GM12864 (cell line): ENCODE measurements at places on chromosomes 5 and 9.

DNA sequence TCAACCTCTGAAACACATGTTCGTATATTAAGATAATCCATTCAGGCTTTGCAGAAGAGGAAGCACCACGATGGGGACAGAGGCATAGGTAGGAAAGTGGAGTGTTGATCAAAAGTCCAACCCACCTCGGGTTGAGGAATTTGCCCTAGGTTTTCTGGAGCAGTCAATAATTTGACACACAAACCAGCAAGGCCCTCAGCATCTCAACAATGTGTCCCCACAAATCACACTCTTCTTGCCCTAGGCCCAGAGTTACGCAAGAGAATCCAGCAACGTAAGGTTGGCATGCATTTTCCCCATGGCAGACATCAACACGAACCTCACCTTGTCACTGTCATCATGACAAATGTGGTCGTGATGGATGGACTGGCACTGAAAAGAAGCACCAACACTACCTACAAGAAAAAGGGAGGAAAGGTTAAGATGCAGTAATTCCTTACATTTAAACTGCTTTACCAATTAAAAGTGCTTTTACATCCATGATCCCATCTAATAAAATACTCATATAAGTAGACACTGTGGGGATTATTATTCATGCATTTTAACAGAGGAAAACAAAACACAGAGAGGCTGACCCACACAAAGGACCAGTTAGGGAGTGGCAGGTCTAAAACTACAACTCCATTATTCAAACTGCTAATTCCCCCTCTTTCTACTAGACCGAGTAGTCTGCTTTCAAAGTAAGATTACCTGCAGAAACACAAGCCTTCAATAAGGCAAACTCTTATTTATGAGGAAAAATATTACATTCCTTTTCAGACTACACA is 24.4 kb upstream of the RNF38 start:
- no peak for DNase-seq

- no peak for DNase-seq
These were observed 268.2 kb downstream of the HSPA4 start for GRCh38 chr5:133319905-133320520.

DNA sequence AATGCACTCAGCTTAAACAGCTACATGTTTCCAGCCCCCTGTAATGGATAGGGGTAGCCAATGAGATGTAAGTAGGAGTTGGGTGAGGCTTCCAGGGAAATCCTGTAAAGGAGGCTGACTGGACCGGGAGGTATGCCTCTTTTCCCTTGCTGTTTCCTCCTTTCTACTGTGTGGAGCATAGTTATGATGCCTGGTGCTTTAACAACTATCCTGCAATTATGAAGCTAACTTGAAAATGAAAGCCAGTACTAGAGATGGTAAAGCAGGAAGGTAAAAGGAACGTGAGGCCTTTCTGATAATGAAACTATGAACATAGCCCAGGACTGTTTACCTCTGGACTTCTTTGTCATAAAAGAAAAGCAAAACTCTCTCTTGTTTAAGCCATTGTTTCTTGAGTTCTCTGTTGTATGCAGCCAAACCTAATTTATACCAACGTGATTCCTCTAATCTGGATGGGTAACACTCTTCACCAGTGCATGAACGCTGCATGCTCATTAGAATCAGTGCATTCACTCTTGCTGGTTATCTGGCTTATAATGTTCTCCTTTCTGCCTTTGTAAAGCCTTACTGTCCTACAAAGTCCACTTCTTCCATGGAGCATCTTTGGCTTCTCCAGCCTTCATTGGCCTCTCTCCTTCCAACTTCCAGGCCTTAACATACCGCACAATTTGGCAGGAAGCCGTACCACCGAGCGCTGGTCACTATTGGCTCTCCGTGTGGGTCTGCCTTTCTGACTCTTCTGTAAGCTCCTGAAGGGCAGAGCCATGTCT is 8.3 kb upstream of the ARHGEF28 start:
- peak; percentile 12 for DNase-seq

DNA sequence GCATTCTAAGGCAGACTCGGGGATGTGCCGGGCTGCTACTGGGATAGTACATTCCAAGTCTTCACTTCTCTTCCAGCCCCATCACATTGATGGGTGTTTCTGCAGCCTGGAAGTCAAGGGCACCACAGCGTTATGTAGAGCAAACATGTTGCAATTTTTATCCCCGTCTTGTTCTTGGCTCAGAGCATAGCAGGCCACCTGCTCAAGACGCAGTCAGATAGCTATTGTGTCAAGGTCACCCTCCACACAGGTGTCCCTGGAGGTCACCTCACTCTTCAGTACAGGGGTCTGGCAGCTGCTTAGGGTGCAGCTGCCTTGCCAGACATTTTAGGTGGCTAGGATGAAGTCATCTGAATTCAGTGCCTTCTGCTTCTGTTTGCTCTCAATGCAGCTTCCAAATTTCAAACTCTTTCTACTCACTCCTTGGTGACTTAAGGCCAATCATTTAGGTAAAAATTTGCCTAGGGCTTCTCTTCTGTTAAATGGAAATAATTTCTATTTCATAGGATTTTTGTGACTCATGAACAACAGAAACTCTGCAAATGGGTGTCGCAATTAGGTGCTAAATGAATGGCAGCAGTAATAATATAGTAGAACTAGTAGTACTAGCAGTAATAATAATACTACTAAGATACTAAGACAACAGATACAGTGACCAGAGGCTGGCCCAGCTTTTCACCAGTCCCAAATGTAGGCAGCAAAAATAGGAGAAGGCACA is 24.3 kb downstream of the KCNV2 start:
- no peak for DNase-seq

- DNase-seq: no peak
These were observed 135.0 kb upstream of the DAP start for GRCh38 chr5:10896016-10896415.

DNA sequence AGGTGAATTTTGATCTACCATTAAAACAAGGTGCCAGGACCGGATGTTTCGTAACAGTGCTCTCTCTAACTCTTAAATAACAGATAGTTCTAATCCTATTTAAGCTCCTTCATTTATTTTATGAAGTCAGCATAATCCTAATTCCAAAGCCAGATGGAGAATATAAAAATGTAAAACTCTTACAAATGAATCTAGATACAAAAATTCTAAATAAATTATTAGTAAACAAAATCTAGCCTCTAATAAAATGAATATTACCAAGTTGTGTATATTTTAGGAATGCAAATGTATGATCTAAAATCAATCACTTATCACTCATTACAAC is 32.4 kb upstream of the IL33 start:
- no peak for DNase-seq

GRCh38 chr5:169742771-169743296 is 105.8 kb downstream of the DOCK2 start:
- no peak for DNase-seq

GRCh38 chr5:35263266-35263877 is 33.1 kb upstream of the PRLR start:
- no peak for DNase-seq

GRCh38 chr5:172870291-172870714 is 36.3 kb downstream of the ERGIC1 start:
- DNase-seq: no peak

- no peak for DNase-seq
These were observed 6.5 kb downstream of the RPS6 start for GRCh38 chr9:19373527-19373926.

DNA sequence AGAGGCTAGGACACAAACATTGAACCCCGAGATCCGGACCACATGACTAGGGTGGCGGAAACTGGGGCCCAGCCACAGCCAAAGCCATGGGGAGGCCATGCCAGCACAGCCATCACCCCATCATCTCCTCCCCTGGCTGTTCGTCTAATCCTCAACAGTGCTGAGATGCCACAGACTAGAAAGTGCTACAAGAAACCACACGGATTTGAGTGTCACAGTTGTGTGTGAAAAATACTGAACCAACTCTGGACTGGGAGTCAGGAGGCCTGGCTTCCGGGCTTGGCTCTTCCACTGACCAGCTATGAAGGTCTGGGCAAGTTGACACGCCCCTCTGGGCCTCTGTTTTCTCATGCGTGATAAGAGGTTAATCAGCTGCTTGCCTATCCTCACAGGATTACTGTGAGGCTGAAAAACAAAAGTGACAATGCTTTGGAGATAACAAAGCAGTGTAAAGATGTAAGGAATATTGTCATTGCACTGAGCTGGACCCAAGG is 38.8 kb upstream of the SHB start:
- no peak for DNase-seq

- no peak for DNase-seq
These were observed 432.5 kb upstream of the MEF2C start for GRCh38 chr5:89315286-89316100.

DNA sequence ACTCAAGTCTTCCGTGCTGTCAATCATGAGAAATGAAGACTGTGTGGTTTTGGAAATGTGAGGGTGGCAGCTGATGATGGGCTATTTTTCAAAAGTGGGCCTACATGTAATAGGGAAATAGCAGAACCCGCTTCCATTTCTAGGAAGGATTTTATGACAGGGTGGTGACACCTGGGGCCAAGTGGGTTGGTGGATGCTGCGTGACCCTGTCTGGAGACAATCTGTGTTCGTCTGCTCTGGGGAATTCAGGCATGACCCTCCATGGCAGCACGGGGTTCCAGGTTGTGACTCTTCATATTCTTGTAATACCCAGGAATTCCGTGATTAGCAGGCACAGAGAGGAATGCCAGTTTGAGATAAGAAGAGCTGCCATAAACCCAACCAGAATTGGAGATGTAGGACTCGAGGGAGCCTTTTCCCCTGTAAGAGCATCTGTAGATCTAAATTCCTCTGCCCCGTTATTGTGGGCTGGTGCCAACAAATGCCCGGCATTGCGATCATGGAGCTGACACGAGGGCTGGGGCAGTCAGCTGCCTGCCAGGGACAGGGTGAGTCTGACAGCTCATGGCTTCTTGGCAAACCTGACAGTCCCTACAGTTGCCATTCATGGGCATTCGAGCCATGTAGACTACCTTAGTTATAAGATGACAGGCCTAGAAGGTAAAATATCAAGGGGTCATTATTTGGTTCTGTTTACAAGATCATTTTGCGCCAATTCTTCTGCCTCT is 279.7 kb downstream of the GADD45G start:
- no peak for DNase-seq

DNA sequence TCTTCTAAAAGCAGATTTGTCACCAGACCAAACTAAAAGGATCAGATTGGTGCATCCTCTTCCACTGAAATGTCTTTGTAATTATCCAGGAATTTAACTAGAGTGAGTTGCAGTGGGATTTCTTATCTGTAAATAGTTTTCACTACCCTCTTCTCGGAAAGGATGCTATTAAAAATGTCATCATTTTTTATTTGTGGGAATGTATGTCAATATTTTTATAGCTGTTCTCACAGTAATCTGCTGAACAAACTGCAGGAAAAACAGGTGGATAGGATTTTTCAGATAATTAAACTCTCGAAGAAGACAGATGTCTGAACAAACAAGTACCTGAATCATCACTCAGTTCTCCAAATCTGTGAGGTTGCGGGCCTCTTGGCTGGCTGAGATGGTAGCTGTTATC is 62.7 kb downstream of the RAB14 start:
- DNase-seq: no peak

- DNase-seq: no peak
These were observed 88.1 kb downstream of the S1PR3 start for GRCh38 chr9:89079391-89079790.

DNA sequence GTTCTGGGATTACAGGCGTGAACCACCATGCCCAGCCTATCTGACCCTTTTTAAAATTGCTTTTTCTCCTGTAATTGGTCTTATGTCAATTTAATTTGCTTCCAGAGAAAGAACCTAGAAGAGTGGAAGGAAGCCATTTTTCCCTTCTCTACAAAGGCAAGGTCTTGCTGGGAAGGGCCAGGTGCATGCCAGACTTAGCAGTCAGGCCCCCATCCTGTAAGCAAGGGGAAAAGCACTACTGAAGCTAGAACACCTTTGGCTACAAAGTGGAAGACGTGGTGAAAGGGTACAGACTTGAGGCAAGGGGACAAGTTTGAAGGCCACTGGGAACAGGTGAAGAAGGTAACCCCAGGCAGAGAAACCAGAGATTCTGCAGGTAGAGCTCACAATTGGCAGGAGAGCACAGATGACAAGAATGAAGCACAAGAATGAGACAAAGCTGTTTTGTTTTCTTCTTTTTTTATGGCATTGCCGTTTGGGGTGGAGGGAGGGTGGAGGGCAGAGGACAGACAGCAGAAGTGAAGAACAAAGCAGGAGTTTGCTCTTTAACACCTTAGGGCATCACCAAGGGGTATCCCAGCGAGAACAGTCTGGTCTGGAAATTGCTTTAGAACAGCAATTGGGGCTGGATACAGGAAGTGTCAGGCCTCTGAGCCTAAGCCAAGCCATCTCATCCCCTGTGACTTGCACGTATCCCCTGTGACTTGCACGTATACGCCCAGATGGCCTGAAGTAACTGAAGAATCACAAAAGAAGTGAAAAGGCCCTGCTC is 72.9 kb downstream of the SERINC5 start:
- DNase-seq: no peak

- no peak for DNase-seq
These were observed 392.1 kb downstream of the DTWD2 start for GRCh38 chr5:118596255-118596654.

DNA sequence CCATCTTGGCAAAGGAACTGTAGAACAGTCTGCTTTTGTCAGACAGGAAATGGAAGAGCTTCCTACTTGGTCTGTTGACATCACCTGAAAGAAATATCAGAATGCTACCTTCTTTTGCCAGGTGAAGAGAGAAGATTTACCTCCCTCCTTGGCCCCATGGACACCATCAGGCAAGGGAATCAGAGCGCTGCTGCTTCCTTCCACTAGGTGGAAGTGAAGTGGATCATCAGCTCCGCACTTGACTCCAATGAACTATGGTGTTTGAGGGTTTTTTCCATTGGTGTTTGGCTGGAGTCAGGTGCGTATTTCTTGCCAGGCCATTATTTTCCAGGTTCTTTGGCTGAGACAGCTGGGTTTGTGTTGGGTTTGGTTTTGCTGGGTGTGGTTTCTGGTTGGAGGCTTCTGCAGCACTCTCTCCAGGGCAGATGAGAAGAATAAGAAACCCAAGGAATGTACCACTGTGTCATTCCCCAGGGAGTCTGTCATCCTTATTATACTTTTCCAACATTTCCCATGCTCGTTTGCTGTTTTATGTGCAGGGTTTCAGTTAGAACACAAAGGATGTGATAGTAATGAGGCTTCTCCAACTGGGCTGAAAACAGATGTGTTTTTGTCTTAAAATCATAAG is 12.4 kb downstream of the SPATA31E1 start:
- DNase-seq: no peak

DNA sequence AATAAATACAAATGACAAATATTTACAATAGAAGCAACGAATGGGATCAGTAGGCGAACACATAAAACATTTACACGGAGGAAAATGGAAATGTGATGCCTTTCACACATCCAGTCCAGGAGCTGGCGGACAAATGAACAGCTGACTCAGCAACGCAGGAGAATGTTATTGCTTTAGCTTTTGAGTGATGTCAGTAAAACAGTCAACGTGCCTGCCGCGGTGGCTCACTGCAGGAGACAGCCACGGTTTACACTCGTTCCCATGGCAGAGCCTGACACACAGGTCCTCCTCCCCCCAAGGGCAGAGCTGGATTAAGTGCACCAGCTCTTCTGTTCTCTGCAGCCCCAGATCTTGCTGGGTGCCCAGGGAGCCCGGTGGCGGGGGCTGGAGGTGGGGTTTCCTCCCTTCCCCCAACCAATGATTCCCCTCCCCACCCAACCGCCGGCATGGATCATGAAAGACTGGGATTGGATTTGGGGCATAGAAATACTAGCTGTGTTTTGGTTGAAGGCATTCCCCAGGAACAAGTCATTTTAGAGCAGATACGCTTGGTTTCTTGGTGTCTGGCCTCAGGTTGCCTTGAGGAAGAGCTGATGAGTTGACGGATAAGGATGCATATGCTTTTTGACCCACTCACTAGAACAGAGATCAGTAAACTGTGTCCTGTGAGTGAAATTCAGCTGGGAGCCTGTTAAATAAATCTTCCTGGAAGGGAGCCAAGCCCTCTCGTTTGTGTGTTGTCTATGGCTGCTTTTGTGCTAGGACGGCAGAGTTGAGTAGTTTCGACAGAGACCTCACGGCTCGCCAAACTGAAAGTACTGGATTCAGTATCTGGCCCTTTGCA is 12.5 kb downstream of the STC2 start:
- no peak for DNase-seq
